ENCODE measurements at places on chromosomes 3 and 15.

DNA sequence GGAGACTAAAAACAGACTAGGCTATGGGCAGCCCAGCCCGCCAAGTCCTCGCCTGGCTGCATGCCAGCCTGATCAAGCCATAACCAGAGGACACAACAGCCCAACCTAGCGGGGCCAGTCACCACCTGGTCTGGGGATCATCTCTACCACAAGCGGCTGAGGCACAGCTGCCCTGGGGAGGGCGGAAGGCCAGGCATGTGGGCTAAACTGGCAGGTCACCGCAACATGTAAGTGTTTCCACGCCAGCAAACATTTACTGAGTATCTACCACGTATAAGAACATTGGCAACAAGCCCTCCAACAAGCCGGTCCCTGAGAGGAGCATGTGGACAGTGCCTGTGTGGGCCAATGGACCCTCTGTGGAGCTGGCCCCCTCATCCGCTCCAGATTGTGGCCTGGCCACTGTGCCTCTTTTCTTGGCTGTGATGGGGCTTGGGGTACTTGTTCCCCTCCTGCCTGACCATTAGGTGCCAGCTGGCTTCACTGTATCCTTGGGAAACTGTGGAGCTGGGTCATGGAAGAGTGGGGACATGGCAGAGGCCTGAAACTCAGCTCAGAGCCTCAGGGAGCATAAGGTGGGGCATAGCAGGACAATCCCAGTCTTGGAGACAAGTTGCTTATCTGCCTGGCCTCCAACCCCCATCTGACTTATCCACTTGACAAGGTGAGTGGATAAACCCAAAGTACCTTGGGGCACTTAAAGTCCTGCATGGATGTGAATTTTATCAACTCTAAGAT lies 9.0 kb downstream of the UBXN7 start:
- H3K4me3 ChIP-seq: no peak overlapping the region
- no peak for DNase-seq
- H3K36me3 ChIP-seq: no peaks in the 10 kb centered on the region
- H3K27me3 ChIP-seq: no peaks in the 10 kb centered on the region
- H3K27ac ChIP-seq: no peak overlapping the region

DNA sequence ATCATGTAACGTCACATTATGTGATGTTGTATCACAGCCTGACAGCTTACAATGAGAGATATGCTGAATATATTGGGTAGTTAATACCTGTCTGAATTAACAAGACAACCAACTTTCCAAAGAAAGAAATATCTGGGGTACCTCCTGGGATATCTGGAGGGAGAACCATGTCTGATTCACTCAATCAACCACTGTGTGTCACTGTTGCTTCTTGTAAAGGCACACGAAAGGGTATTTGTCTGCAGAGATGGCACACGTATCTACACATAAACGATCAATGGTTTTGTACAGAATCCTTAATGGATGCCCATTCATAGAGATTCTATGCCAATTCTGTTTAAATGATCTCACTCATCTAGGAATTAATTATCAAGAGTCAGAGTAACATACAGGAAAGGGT lies 252.1 kb upstream of the TMCO5A start:
- no peak overlapping the region for H3K4me3 ChIP-seq
- no peaks in the 10 kb centered on the region for H3K36me3 ChIP-seq
- no peaks in the 10 kb centered on the region for H3K4me1 ChIP-seq
- H3K27me3 ChIP-seq: peaks cover 5% of the 10 kb centered on the region

DNA sequence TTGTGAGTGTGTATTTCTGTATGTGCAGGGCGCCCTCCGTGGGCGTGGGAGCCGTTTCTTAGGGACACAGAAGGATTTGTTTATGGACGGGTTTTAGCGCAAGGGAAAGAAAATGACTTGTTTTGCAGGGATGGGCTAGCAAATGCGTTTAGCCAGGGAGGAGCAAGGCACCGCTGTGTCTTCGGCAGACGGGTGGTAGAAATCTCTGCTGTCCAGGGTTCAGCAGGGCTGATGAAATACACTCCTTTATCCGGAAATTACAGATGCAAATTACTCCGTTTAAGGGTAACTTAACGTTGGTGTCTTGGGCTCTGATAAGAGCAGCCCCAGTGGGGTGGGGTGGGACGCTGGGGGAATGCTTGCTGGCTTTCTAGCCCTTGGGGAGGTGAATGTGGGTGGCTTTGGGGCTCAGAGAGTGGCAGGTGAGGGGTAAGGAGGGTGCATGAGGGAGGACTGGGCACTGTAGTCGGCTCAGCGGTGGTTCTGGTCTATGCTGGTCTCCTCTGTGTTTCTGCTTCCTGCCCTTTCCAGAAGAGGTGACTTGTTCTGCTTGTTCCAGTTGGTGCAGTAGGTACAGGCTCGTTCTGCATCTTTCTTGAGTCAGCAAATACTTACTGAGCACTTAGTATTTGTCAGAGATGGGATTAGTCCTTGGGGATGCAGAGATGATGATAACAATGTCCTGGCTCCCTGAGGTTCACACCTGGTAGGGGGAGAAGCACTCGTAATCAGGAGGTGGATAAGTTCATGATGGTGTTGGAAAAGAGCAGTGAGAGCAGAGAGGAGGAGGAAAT lies 954 bp downstream of the SV2B start:
- H3K36me3 ChIP-seq: no peaks in the 10 kb centered on the region
- peaks cover 13% of the 10 kb centered on the region for H3K4me1 ChIP-seq
- DNase-seq: no peak

DNA sequence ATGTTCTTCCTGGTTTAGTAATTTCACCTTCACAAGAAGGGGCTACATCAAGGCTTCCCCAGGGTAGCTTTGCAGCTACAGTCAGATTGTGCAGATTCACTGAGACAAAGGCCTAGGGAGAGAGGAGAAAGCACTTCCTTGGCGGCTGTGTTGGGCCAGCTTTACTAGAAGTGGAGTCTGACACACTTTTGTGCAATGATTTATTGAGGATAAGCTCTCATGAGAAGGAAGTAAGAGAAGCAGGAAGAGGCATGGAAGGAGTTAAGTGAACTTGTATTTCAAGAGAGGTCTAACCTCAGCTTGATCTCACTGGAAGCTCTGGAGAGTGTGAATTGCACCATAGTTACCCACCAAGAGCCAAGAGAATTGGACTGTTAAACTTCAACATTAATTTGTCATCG lies 78.9 kb downstream of the TGFBR2 start:
- H3K4me3 ChIP-seq: no peak overlapping the region
- H3K27me3 ChIP-seq: no peaks in the 10 kb centered on the region
- DNase-seq: no peak
- no peak overlapping the region for H3K27ac ChIP-seq

GRCh38 chr3:94612631-94613030 lies 549.8 kb downstream of the NSUN3 start:
- no peak overlapping the region for H3K27ac ChIP-seq
- H3K4me1 ChIP-seq: no peaks in the 10 kb centered on the region
- H3K4me3 ChIP-seq: no peak overlapping the region
- no peak for DNase-seq
- no peaks in the 10 kb centered on the region for H3K36me3 ChIP-seq
- H3K27me3 ChIP-seq: no peaks in the 10 kb centered on the region

DNA sequence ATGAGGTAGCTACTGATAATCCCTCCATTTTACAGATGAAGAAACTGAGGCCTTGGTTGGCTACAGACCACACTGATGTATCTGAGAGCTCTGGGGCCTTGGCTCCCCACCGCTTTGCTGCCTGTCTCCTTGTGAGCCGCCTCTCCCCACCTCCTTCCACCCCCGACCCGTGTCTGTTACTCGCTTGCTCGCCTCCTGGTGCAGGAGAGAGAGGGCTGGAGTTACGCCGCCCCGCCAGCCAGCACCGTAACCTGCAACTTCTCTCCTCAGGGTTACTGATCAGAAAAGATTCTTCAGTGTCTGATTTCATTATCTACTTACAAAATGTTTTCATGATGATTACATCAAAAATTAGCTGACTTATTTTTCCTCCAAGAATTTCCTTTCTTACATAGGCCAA lies 34.1 kb downstream of the TM2D3 start:
- DNase-seq: no peak
- peaks cover 35% of the 10 kb centered on the region for H3K4me1 ChIP-seq
- H3K27ac ChIP-seq: no peak overlapping the region
- peaks cover 3% of the 10 kb centered on the region for H3K36me3 ChIP-seq

DNA sequence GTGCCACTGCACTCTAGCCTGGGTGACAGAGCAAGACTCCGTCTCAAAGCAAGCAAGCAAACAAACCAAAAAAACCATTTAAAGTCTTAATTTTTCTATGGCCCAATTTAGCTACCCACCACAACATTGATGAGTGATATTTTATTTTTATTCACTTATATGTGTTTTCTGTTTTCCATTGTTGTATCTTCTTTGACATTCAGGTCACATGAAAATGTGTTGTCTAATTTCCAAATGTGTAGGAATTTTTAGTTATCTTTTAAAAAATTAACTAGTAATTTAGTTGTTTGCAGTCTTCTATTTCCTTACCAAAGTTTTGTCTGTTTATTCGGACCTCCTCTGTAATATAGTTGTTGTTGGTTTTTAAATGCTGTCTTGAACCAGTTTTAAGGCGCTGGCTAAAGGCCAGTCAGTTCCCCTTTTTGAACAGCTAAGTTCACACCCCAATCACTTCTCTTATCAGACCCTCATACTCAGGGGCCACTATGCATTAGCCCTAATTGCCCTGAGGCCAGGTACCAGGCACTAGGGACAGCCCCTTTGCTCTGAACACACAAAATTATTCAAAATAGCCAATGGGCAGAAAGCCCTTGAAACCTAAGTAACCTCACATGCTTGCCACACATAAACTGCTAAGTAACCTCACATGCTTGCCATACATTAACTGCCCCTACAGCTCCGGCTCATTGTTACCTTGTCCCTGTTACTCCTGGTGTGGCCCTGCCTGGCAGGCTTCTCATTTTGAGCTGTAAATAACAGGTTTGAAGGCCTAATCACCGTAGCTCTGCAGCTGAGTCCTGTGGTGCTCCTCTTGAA lies 4.3 kb upstream of the CCR4 start:
- DNase-seq: no peak
- no peaks in the 10 kb centered on the region for H3K27me3 ChIP-seq
- no peak overlapping the region for H3K4me3 ChIP-seq
- H3K4me1 ChIP-seq: no peaks in the 10 kb centered on the region
- no peak overlapping the region for H3K27ac ChIP-seq

DNA sequence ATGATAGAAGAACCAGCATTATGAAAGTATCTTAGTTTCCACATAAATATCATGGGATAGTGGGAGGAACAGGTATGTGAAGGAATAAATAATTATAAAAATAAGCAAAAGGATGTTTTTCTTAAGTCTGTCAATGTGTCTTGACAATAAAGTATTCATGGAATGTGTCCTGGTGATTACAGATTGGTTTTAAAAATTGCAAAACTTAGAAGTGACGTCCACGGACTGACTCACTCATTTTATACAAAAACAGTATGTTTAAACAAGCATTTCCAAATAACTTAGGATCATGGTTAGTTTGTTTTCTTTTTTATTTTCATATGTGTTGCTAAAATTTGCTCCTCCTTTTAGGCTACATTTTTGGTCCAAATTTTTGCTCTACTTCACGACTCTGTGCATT lies 687.0 kb upstream of the NECTIN3 start:
- DNase-seq: no peak
- H3K4me3 ChIP-seq: no peak overlapping the region
- H3K27ac ChIP-seq: peak overlapping the region; percentile 62
- no peaks in the 10 kb centered on the region for H3K27me3 ChIP-seq
- H3K4me1 ChIP-seq: peaks cover 20% of the 10 kb centered on the region

DNA sequence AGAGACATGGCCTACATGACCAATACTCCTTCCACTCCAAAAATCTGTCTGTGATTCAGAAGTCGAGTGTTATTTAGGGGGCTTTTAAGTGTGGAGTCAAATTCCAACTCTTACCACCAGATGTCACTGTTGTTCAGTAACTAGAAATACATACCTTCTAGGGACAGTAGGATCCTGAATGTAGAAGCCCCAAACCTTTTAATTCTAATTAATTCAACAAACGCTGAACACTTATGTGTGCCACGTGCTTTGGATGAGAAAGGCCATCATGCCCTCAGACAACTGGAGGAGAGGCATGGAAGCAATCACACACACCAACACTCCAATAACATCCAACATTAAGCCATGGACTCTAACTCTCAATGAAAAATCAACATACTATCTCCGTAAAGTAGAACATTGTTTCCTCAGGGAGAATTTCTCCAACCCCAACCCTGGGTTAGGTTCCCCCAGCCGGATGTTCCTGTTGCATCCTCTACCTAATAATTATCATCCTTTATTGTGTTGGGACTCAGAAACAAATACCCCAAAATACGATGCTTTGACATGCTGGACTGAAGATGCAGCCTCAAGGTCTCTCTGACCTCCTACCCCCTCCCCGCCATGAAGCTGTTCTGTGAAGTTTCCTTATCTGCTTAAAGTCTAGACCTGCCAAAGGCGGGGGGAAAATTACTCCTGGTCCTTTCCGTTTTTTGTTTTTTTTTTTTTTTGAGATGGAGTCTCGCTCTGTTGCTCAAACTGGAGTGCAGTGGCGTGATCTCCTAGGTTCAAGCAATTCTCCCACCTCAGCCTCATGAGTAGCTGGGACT lies 8.0 kb upstream of the CCDC13 start:
- H3K27ac ChIP-seq: peak overlapping the region; percentile 14
- peaks cover 6% of the 10 kb centered on the region for H3K36me3 ChIP-seq
- no peak for DNase-seq
- peaks cover 20% of the 10 kb centered on the region for H3K4me1 ChIP-seq
- H3K27me3 ChIP-seq: no peaks in the 10 kb centered on the region
- no peak overlapping the region for H3K4me3 ChIP-seq

GRCh38 chr15:28094732-28095521 lies 4.2 kb downstream of the OCA2 start:
- peaks cover 34% of the 10 kb centered on the region for H3K4me1 ChIP-seq
- peaks cover 6% of the 10 kb centered on the region for H3K36me3 ChIP-seq
- H3K4me3 ChIP-seq: peak overlapping the region; percentile 88

- peaks cover 14% of the 10 kb centered on the region for H3K4me1 ChIP-seq
- no peak for DNase-seq
- no peak overlapping the region for H3K27ac ChIP-seq
- no peaks in the 10 kb centered on the region for H3K27me3 ChIP-seq
- H3K4me3 ChIP-seq: no peak overlapping the region
These were observed 7.8 kb downstream of the TMEM43 start for GRCh38 chr3:14132689-14133088.

- no peak overlapping the region for H3K4me3 ChIP-seq
- H3K4me1 ChIP-seq: peaks cover 12% of the 10 kb centered on the region
- DNase-seq: no peak
- H3K27ac ChIP-seq: no peak overlapping the region
- no peaks in the 10 kb centered on the region for H3K36me3 ChIP-seq
These were observed 107.1 kb downstream of the STT3B start for GRCh38 chr3:31639828-31640227.

- no peak overlapping the region for H3K4me3 ChIP-seq
- no peak overlapping the region for H3K27ac ChIP-seq
- H3K36me3 ChIP-seq: no peaks in the 10 kb centered on the region
- H3K4me1 ChIP-seq: no peaks in the 10 kb centered on the region
- H3K27me3 ChIP-seq: no peaks in the 10 kb centered on the region
These were observed 858.7 kb downstream of the ROBO2 start for GRCh38 chr3:77898621-77899020.

GRCh38 chr3:86175593-86176444 lies 815.1 kb downstream of the VGLL3 start:
- no peak for DNase-seq
- H3K36me3 ChIP-seq: no peaks in the 10 kb centered on the region
- no peaks in the 10 kb centered on the region for H3K4me1 ChIP-seq
- H3K27me3 ChIP-seq: peaks cover 14% of the 10 kb centered on the region
- H3K27ac ChIP-seq: no peak overlapping the region

GRCh38 chr3:127483902-127484591 lies 106.5 kb downstream of the TPRA1 start:
- H3K36me3 ChIP-seq: no peaks in the 10 kb centered on the region
- no peak overlapping the region for H3K27ac ChIP-seq

Measured in chondrocyte (in vitro differentiated cells).